ENCODE measurements at places on chromosomes 5 and 9.

- no peak for DNase-seq
Observed at GRCh38 chr5:138824516-138824915, 50.6 kb downstream of the LRRTM2 start.

GRCh38 chr5:123438244-123438643, 15.0 kb upstream of the CEP120 start:
- no peak for DNase-seq

GRCh38 chr9:109316207-109316640, 4.6 kb downstream of the EPB41L4B start:
- DNase-seq, result no peak

DNA sequence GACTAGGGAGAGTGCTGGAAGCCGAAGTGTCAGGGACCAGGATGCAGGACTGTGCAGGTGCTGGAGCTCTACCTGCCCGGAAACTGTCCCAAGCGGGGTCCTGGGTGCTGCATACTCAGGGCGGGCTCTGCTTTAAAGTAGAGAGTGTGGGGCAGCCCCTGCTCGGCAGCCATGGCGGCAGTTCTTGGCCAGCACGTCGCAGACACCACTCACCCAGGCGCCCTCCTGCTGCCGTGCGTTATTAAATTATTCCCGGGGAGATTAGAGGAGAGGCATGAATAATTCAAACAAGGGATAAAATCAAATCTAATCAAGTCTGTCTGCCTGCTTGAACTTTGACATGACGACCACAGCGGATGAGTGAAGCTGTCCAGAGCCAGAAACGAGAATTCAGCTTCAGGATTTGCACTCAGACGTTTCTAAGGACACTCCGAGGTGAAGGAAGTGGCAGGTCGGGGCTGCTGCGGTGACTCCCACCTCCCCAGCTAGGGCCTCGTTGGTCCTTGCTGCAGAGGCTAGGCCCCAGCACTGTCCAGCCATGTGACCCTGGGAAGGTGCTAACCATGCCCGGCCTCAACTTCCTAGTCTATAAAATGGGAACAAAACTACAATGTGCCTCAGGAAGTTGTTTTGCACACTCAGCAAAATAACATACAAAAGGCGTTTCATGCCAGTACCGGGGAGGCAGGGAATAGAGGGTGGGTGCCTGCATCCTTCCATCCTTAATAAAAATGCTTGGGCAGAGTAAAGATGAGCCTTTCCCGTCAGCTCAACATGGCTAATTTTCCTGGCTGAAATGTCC, 91.3 kb upstream of the ADAMTS2 start:
- DNase-seq, result no peak

GRCh38 chr9:98808411-98808815, 943 bp downstream of the GALNT12 start:
- no peak for DNase-seq

All from CD4-positive, alpha-beta T cell treated with Interleukin-21 for 1 hour (primary cell).